ENCODE measurements at places on chromosomes 2 and 18.
A peak's percentile ranks its signal among the peaks of the same experiment; 100 is the strongest.

DNA sequence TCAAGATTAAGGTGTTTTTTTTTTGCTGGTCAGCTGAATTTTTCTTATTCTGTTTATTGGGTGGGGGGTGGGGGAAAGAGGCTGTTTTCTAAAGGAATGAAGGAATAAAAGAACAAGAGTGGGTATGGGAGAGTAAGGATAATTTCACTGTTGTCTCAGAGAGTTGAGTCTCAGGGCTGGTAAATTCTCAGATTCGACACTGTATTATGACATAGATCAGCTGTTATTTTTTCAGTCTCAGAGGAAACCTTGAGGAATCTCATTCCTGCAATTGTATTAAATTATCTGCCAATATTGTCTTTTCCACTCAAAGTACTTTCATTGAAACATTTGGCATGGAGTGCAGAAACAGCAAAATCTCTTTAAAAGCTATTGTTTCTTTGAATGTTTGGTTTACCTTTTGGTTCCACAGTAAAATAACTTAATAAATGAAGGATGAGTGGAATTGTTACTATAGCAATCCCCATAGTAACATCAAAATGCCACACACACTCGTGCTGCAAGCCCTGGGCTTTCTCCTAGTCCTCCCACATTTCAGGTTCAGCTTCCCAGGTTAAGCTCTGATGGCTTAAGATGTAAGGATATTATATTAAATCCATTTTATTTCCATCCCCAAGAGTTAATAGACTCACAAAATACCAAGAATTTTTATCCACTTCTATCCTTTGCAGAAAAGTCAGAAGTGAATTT lies 478.7 kb upstream of the TCF4 start:
- DNase-seq = no peak

- no peak for DNase-seq
Observed at GRCh38 chr2:112020561-112020960, 34.5 kb upstream of the TMEM87B start.

DNA sequence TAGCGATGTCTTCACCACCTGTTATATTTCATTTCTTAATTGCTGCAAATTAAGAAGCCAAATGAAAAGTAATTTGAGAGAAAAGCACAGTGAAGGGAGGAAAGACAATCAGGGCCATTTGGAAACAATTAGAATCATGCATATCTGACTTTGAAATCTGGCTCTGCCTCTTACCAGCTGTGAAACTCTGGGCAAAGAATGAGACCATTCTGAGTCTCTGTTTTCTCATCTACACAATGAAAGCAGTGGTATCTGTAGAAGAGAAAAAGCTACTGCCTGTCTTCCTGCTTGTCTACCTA lies 334.5 kb upstream of the CYRIA start:
- DNase-seq = no peak

GRCh38 chr2:203673933-203674332 lies 32.5 kb upstream of the CD28 start:
- peak; percentile 71 for DNase-seq
